Tibial nerve (tissue), 4 donors: ENCODE measurements at places on chromosomes 7 and 10. TPM values are rescaled to one million over a fixed set of nuclear protein-coding genes. Genes with fewer than 3 reads are reported as not detected.

SDK1 gene
- total RNA-seq, result 16.2 TPM

GPR141 gene
- total RNA-seq, result 0.84 TPM

DNA sequence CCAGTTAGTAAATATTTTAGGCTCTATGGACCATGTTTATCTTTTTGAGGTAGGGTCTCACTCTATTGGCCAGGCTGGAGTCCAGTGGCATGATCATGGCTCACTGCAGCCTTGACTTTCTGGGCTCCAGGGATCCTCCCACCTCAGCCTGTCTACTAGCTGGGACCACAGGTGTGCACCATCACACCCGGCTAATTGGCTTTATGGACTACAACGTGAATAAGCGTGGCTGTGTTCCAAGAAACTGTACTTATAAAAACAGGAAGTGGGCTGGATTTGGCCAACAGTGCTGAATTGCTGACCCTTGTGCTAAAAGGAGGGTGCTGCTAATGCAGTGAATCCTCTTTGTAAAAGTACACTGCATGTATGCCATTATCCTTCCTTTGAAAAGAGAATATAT lies 111.7 kb upstream of the CDK13 start:
- H3K27ac ChIP-seq, result no peak overlapping the region
- no peak overlapping the region for H3K4me3 ChIP-seq
- H3K27me3 ChIP-seq, result peaks cover 17% of the 10 kb centered on the region
- no peaks in the 10 kb centered on the region for H3K36me3 ChIP-seq

GRCh38 chr7:66363635-66364034 lies 158.5 kb downstream of the TPST1 start:
- H3K36me3 ChIP-seq, result no peaks in the 10 kb centered on the region
- no peak overlapping the region for H3K4me3 ChIP-seq
- H3K27ac ChIP-seq, result no peak overlapping the region
- H3K4me1 ChIP-seq, result no peaks in the 10 kb centered on the region
- DNase-seq, result no peak

- no peak overlapping the region for H3K27ac ChIP-seq
- no peak for DNase-seq
- H3K4me1 ChIP-seq, result no peaks in the 10 kb centered on the region
- H3K36me3 ChIP-seq, result no peaks in the 10 kb centered on the region
Measured at GRCh38 chr10:64116707-64117106, 595.5 kb downstream of the REEP3 start.

DNA sequence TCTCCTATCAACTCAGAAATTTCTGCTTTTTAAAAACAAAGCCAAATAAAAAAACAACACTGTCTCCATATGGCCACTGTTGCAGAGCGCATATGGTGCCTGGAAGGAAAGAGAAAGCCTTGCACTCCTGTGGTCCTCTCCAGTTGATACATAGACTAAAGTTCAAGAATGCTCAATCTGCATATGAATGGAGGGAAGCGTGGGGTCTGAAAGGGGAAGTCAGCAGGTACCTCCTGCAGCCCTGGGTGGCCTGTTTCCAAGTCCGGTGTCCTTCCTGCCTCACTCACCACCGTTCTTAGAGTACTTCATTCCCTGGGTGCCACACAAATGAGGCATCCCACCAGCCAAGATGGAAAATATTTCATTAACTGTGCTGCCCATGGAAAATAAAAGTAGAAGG lies 138.3 kb upstream of the PALS2 start:
- no peaks in the 10 kb centered on the region for H3K27me3 ChIP-seq
- no peaks in the 10 kb centered on the region for H3K36me3 ChIP-seq
- DNase-seq, result no peak
- no peak overlapping the region for H3K4me3 ChIP-seq

- H3K36me3 ChIP-seq, result peaks cover 6% of the 10 kb centered on the region
- H3K27ac ChIP-seq, result no peak overlapping the region
- no peaks in the 10 kb centered on the region for H3K27me3 ChIP-seq
- DNase-seq, result no peak
- H3K4me3 ChIP-seq, result no peak overlapping the region
- H3K4me1 ChIP-seq, result no peaks in the 10 kb centered on the region
Measured at GRCh38 chr10:20181434-20181833, 365.2 kb downstream of the PLXDC2 start.

- no peak overlapping the region for H3K4me3 ChIP-seq
- H3K36me3 ChIP-seq, result no peaks in the 10 kb centered on the region
- H3K27me3 ChIP-seq, result no peaks in the 10 kb centered on the region
- no peaks in the 10 kb centered on the region for H3K4me1 ChIP-seq
Measured at GRCh38 chr7:149704507-149704906, 68.9 kb downstream of the ZNF467 start.
